RPMI7951 (cell line): ENCODE measurements at places on chromosomes 6 and 20. TPM values are rescaled to one million over a fixed set of nuclear protein-coding genes. Genes with fewer than 3 reads are reported as not detected.

DNA sequence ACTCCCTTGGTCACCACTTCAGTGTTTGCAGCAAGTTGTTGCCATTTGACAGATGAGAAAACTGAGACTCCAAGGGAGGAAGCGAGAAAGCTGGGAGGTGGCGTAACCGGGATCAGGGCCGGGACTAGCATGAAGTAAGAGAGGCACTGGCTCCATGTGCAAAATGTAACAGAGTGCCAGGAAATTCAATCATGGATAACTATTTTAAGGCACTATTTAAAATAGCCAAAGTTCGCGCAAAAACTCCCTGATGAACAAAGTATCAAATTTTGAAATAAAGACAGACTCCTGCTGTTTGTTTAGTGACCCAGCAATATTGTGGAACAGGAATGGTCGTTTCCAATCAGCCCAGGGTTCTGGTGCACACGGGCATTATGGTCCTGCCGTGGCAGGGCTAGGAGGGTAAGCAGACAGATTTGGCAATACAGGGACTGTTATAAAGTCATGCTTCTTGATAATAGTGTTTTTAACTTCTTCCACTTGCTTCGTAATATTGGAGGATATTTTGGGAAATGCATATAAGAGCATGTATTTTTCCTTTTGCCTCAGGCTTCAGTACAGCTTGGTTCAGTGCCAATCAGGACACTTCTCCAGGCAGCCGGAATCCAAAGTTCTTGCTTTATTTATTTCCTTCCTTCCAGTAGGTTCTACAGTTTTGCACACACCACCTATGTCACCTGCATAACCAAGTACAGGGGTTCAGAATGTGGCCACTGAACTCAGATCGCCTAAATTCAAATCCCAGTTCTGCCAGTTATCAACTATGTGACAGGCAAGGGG is 141.6 kb downstream of the EYA2 start:
- no peak for DNase-seq

GRCh38 chr20:36407199-36407733 is 101.1 kb downstream of the DLGAP4 start:
- DNase-seq: peak; percentile 46

GRCh38 chr6:123467392-123467791 is 169.4 kb downstream of the TRDN start:
- no peak for DNase-seq

DNA sequence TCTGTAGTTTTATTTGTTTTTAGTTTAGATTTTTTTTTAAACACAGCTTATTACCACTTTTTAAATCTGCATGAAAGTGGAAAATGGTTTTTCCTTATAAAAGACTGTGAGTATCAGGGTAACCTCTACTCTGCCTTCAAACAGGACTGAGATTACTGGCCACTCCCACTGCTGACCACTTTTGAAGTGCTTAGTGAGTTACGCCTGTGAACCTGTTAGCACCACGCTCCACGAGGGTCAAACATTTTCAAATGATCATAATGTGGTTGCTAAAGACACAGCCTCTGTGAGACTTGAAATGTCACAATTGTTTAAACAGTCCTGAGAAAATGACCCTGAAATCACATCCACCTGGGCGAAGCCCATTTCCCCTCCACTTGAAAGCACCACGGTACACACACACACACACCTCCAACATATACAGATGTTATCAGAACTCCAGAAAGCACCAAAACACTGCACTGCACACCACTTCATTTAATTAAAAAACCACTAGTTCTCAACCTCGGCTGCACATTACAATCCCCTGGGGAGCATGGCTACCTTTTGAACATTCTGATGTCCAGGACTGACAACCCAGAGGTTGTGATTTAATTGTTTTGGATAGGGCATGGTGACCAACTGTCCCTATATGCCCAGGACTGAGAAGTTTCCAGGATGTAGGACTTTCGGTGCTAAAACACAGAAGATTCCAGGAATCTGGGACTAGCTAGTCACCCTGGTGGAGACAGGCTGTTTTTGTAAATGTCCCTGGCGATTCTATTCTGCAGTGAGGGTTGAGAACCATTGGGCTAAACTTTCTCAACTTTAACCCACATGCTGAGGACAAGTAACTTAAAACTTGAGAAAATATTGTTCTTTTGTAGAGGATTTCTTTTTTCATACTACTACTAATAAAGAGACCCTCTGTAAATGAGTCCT is 176.4 kb upstream of the MYLIP start:
- DNase-seq: no peak

DNA sequence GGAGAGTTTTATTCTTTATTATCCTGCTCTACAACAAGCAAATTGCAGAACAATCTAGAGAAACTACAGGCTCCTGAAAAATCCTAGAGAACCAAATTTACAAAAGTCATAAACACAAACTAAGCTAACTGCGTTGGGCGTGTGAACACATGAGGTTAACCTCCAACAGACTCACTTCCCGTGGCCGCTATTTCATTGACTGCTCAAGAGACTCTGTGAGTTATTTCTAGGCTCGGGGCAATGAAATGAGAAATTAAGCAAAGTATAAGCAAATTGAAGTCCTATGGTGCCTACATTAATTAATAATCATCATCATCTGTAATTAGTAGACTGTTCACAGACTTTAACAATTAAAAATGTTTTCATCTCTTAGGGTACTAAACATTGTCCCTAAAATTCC is 100.0 kb downstream of the MBOAT1 start:
- DNase-seq: no peak

- no peak for DNase-seq
These were observed 661.7 kb downstream of the KIF16B start for GRCh38 chr20:15911581-15911980.

GRCh38 chr6:318243-318890 is 26.1 kb downstream of the DUSP22 start:
- no peak for DNase-seq

- peak; percentile 44 for DNase-seq
These were observed 237.0 kb downstream of the LRFN2 start for GRCh38 chr6:40349901-40350746.

GRCh38 chr6:41342241-41342640 is 6.8 kb downstream of the NCR2 start:
- DNase-seq: no peak

- DNase-seq: peak; percentile 94
These were observed 26.9 kb downstream of the SPATA2 start for GRCh38 chr20:49888212-49889000.

GRCh38 chr6:128327890-128328289 is 192.5 kb downstream of the PTPRK start:
- peak; percentile 39 for DNase-seq

DNA sequence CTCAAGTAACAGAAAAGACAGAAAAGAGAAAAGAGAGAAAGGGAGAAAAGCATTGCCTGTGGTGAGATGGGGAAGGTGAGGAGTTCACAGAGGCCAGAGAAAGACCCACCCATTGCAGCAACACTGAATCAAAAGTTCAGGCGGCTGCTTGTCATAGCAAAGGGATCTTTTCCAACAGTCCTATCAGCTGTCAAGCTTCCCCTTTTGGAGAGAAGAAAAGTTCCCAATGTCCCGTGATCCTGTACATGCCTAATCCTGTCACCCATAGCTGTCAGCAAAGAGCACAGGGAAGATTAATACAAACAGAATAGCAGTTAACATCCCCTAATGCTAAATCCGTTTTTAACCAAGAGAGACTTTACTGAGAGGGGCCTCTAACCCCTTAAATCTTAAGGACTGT is 8.9 kb upstream of the TRIM38 start:
- no peak for DNase-seq

DNA sequence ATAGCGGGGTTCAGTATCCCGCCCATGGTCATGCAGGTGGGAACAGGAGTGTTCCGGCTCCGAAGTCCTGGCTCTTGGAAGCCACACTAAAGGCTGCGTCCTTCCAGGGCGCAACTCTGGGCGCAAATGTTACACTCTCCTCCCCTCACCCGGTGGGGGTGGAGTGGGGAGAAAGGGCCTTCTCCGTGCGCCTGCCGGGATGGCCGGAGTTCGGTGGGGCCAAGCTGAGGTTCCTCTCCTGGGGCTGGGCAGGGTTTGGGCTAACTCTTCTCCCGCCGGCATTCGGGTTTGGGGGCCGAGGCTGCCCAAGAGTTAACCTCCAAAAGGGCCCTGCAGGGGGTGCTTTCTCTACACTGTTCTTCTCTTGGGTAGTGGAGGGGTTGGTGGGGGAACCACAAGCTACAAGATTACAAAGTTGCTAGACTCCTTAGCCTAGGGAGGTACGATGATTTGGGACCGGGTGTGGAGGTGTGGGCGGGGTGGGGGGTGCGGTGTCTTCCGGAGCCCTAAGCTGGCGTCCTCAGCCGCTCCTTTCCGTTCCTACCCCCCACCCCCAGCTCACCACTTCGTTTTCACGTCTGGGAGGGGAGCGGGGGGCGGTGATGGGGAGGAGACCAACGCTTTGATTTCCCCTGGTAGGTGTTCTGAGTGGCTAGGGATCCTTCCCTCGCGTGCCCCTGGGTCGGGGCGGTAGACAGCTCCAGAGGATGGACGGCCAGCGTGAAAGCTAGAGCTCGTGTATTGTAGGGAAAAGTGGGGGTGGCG is 12.3 kb downstream of the NRN1 start:
- no peak for DNase-seq

- DNase-seq: peak; percentile 84
These were observed 192.2 kb upstream of the LRFN2 start for GRCh38 chr6:40779409-40779808.

The LGSN gene
- not detected in 2 replicates for total RNA-seq

The STMN3 gene
- total RNA-seq: 75.3 and 102 TPM in 2 replicates

The COL20A1 gene
- total RNA-seq: not detected in 2 replicates

The COL12A1 gene
- total RNA-seq: 25.9 and 28.7 TPM in 2 replicates

The FAM209A gene
- total RNA-seq: 0.12 TPM in 1 of 2 replicates, not detected in the other
